HAP-1 (cell line): ENCODE measurements at places on chromosomes 5 and 9.
A peak's percentile ranks its signal among the peaks of the same experiment; 100 is the strongest.

DNA sequence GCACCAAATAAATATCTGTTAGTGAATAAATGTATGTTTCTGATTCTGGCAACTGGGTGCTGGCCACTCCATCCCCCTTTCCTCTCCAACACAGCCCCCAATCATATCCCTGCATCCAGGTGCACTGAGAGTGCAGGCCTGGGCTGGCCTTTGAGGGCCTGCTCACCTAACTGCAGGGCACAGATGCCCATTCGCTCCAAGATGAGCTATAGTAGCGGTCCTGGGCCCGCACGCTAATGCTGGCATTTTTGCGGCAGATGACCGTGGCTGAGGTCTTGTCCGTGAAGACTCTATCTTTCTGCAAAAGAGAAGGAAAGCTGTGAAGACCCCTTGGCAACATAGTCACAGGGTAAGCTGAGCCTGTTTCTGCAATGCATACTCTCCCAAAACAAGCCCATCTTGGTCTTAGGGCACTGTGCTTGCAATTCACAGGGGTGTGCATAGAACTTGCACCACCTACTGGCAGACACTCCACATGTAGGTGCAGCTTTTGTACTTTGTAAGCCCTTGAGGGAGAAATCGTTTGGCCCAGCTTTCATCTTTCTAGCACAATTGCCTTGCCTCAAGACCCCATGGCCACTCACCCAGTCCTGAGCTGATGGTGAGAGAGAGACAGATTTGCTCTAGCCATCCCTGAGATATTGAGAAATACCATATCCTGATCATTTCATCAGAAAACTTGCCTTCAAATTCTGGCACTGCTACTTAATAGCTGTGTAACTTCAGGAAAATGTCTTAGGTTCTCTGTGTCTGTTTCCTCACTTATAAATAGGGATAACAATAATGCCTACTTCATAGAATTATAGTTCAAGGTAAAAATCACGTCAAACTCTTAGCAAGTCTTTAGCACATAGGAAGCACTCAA lies 13.5 kb downstream of the IL12B start:
- DNase-seq: peak; percentile 36

GRCh38 chr9:108640230-108640629 lies 215.6 kb downstream of the ACTL7B start:
- no peak for DNase-seq

- no peak for DNase-seq
These were observed 627.1 kb downstream of the PDE4D start for GRCh38 chr5:59266410-59266809.

- no peak for DNase-seq
These were observed 161.6 kb downstream of the ZDHHC21 start for GRCh38 chr9:14531341-14532269.

DNA sequence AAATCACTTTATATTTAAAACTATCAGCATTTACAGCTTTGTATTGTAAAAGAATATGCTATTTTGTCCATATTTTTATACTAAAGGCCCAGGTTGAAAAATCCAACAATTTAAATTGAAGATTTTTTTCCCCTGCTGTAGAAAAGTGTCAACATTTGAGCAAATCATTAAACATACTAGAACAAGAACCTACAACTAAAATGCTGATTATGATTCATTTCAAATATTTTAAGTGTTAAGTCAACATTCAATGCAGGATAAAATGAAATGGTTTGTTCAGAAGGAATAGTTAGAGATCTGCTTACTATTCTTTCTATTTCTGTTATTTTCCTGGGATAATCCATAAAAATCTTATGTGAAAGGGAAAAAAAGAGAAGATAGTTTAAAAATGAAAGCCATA lies 866.5 kb upstream of the DMAC1 start:
- no peak for DNase-seq

GRCh38 chr5:180494510-180495181 lies 467 bp downstream of the CNOT6 start:
- no peak for DNase-seq

DNA sequence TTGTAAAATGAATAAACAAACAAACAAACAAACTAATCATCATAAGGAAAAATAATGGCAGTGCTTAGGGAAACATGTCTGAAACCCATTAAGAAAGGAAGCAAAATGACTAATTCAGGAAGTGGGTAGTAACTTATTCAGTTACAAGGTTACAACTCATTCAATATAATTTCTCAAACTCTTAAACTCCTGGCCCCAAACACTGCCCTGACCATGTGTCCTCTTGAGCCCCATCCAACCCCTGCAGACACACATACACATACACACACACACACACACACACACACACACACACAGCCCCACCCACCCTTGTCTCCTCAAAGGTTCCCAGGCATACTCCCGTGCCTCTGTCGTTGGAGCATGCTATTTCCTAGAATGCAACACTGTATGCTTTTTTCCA lies 193.9 kb downstream of the SEC61B start:
- no peak for DNase-seq

DNA sequence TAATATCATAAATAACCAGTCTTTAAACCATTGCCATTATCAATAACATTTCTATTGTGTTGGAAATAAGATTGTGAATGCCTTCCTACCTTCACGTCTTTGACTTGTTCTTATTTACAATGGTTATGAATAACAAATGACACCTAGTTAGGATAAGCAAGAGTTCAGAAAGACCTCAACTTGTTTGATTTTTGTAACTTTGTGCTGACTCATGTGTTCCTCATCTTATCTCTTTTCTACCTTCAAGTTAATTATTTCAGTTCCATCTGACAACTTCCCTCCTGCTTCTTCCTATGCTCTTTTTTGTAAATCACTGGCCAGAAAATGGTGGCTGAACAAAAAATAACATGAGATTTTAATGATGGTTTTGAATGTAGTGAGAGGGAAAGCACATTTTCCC lies 538.5 kb upstream of the TUSC1 start:
- DNase-seq: no peak

DNA sequence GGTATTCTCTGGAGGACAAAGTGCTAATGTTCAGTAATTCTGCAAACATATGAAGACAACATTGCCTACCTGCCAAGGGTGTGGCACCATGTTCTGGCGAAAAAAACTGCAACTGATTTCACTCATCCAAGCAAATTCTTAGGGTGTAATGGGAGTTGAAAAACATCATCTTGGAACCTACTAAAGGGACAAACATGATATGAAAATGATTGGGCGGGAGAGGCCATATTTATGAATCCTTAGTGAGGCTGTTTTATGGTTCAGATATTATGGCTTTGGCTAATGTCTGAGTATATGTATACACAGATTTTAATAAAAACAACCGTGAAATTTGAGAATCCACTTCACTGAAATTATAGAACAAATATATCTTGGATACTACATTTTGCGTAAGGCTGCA lies 225.7 kb downstream of the ARL15 start:
- DNase-seq: no peak

DNA sequence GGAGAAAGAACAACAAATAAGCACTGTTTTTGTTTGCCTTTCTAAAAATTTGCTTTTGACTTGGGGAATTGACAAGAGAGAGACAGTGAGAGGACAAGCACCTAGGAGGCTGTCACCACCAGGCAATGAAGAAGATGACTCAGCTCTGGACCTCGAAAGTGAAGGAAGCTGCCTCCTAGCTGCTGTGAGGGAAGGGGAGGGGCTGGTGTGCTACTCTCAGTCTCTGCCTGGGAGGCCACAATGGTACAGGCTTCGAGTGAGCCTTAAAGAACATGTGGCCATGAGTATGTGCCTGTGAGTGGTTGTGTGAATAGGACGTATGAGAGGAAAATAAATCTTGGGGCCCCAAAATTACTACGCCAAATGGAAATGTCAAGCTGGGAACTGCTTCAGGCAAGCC lies 7.1 kb upstream of the PLK2 start:
- DNase-seq: no peak

DNA sequence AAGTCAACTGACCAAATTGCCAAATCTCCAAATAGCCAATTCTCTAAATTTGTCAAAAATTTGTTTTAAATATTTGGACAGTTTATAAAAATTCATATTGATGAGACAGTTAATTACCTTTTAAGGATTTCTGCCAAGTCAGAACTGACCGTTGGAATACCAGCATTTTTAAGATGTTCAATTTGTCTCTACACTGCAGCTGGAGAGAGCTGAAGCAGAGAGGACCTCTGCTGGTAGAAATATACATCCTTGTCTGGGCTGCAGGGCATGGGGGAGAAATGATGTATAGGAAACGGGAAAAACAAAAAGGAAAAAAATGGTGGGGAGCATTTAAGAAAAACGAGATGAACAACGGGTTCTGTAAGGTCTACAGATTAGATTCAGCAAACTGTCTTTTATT lies 16.8 kb downstream of the NR6A1 start:
- DNase-seq: no peak

DNA sequence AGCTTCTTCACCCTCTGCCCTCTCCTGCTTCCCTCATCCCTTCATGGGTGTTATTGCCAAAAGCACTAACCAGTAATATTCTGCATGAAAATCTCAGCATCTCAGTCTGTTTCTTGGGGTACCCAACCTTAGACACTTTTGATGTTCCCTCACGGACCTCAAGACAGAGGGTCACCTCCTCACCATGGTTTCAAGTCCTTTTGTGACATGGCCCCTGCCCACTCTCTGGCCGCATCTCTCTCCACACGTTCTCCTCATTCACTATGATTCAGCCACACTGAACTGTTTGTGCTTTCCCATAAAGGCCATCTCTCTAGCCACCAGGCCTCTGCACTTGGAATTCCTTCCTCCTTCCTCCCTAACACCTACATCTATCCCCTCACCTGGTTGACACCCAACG lies 111.5 kb upstream of the SPOCK1 start:
- DNase-seq: no peak

GRCh38 chr5:61132559-61132958 lies 29.7 kb downstream of the SMIM15 start:
- DNase-seq: peak; percentile 74

- DNase-seq: no peak
These were observed 870.2 kb upstream of the C9orf72 start for GRCh38 chr9:28443461-28443860.

DNA sequence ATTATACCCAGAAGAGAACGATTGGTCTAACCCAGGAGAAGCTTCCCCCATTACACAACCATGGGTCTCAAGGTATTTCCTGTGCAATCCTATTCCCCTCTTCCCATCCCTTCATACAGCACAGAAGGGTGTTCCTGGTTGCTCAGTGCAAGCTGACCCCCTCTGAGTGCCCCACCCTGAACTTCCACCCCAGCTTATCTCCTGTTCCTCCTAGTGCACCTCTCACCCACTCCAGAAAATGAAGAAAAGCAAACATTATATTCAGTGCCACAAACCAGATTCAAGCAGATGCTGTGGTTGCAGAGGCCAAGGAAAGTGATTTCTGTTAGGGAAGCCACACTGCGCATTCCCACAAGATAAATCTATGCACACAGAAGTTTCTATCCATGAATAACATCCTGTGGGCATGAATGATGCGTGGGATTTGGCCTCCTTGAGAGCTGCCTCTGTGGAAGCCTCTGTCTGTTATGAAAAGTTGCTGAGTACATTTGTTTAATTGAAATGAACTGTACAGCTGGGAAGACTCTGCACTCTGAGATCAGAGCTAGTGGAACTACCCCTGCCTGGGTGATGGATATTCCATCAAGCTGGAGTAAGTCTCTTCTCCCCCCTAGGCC lies 2.2 kb upstream of the OR2S2 start:
- DNase-seq: no peak

GRCh38 chr5:172909931-172910502 lies 49.2 kb upstream of the RPL26L1 start:
- no peak for DNase-seq

DNA sequence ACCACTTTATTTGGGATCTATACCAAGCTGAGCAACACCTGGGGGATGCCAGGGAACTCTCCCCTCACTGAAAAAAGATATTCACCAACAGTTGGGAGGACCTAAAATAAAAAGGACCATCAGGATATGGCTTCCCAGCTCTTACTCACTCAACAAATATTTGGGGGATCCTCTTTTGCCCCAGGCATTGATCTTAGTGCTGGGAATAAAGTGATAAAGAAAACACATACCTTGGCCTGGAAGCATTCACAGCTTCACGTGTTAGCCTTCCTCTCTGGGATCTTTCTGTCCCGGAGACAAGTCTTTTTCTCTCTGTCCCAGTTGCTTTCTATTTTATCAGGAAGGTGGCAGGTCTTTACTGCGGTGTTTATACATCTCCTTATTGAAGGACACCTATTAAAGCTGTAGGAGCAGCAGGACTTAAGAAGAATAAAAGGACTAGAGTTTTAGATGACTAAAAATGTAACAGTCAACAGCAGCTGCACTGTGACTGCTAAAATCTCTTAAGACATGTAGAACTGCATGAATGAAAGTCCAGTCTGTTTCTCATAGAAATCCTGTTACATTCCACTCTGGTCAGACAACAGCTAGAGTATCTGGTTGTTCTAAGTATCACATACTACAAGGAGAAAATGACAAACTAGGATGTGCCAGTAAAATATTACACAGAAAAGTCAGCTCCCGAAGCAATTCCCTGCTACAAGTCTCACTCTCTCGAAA lies 90.0 kb upstream of the ITGA2 start:
- no peak for DNase-seq

DNA sequence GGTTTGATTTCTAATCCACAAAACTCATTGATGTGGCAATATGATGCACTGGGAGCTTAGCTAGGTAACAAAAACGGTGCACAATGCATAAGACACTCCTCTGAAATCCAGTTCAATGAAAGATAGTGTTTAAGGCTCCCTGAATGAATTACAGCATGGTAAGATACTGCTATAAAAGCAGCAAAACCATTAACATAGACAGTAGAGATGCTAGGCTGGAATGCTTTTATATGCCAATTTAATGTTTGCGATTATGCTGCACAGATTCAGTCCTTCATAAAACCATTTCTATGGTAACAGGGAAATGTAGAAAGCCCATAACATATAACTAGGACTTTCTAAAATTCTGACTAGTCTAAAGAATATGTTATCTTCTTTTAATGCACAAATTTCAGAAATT lies 180.8 kb upstream of the NUDT12 start:
- DNase-seq: no peak
